ENCODE measurements at places on chromosomes 11 and 22. TPM values are rescaled to one million over a fixed set of nuclear protein-coding genes. Genes with fewer than 3 reads are reported as not detected.
A peak's percentile ranks its signal among the peaks of the same experiment; 100 is the strongest.

DNA sequence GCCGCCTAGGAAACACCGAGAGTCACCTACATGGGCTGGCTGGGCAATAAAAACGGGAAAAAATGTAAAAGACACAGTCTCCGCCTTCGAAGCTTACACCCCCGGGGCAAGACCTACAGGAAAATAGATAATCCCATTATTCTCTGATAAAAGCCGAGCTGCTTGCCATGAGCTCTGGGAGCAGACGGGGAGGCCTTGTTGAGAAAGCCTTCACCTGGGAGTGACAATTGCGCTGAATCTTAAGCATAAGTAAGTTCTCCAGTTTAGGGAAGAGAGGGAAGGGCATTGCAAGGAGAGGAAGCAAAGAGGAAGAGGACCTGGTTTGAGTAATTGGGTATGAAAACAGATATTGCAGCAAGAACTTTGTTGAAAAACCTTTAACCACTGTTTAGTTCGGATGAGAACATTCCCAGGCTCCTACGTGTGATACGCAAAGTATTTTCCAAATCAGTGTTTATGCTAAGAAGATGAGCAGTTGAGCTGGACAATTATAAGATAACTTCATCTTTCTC, 813 bp upstream of the BTBD10 start:
- no peaks in the 10 kb centered on the region for H3K27me3 ChIP-seq
- DNase-seq: no peak
- peak overlapping the region; percentile 39 for H3K27ac ChIP-seq
- H3K4me3 ChIP-seq: peak overlapping the region; percentile 85
- H3K4me1 ChIP-seq: peaks cover 21% of the 10 kb centered on the region

DNA sequence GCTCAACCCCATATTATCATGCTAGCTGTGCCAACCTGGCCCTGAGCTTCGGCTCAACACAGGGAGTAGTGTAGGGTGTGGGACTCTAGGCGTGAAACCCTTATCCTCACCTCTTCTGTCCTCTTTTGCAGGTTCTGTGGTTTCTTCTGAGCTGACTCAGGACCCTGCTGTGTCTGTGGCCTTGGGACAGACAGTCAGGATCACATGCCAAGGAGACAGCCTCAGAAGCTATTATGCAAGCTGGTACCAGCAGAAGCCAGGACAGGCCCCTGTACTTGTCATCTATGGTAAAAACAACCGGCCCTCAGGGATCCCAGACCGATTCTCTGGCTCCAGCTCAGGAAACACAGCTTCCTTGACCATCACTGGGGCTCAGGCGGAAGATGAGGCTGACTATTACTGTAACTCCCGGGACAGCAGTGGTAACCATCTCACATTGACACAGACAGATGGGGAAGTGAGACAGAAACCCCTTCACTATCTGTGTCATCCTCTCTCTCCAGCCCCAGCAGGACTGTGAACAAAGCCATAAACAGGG, 76.4 kb downstream of the GGTLC2 start:
- peak overlapping the region; percentile 52 for H3K27ac ChIP-seq
- no peaks in the 10 kb centered on the region for H3K27me3 ChIP-seq
- no peak overlapping the region for H3K4me3 ChIP-seq

DNA sequence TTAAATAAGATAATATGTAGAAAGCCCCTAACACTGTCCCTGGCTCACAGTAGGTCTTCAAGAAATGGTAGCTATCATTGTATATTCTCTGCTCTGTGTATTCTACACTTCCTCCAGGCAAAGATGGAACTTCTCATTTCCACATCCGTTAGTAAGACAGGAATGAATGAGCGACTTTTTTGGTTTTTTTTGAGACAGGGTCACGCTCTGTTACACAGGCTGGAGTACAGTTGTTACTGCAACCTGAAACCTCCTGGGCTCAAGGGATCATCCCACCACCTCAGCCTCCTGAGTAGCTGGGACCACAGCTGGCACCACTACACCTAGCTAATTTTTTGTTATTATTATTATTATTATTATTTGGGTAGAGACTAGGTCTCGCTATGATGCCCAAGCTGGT, 2.3 kb upstream of the CLPB start:
- no peaks in the 10 kb centered on the region for H3K27me3 ChIP-seq
- H3K27ac ChIP-seq: no peak overlapping the region
- peaks cover 16% of the 10 kb centered on the region for H3K4me1 ChIP-seq
- no peak for DNase-seq
- no peaks in the 10 kb centered on the region for H3K36me3 ChIP-seq

APBB1 gene
- total RNA-seq: 33.9 TPM

DNA sequence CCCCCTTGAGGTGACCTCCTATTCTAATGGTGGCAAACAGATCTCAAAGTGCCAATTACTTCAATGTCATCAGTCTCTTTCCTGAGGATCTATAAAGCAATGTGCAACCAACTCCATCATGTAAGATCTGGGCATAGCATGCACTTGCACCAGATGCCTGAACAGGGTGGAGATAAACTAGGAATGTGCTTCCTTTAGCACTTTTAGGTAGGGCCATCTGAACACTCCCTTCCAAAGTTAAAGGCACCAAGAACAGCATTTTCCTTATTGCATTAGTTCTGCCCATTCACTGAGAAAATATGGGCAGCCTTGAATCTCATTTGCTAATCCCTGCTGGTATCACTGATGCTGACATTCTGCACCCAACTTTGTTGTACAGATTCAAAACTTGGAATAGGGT, 112.0 kb downstream of the SGSM3 start:
- no peak overlapping the region for H3K27ac ChIP-seq
- no peaks in the 10 kb centered on the region for H3K27me3 ChIP-seq
- DNase-seq: no peak
- H3K4me3 ChIP-seq: no peak overlapping the region
- no peaks in the 10 kb centered on the region for H3K36me3 ChIP-seq

NLRP14 gene
- not detected for total RNA-seq

PAMR1 gene
- 23.3 TPM for total RNA-seq

DNA sequence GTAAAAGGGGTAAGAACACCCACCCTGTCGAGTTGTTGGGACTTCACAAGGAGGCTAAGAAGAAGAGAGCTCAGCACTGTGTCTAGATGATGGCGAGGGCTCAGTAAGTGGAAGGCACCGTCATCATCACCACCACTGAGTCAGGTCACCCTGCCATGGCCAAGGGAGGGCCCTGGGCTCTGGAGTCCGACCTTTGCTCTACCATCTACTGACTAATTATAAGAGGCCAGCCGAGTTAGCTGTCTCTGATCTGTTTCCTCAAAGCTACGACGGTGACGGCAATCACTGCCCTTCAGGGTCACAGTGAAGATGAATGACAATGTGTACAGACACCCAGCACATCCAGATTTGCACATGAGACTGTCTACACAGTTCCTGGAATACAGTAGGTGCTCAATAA, 29.3 kb downstream of the KIAA0930 start:
- no peaks in the 10 kb centered on the region for H3K27me3 ChIP-seq
- no peaks in the 10 kb centered on the region for H3K36me3 ChIP-seq
- DNase-seq: no peak
- H3K4me1 ChIP-seq: peaks cover 37% of the 10 kb centered on the region
- no peak overlapping the region for H3K4me3 ChIP-seq

GRCh38 chr22:45102896-45103420, 60.8 kb upstream of the NUP50 start:
- no peak overlapping the region for H3K4me3 ChIP-seq
- H3K36me3 ChIP-seq: no peaks in the 10 kb centered on the region
- no peaks in the 10 kb centered on the region for H3K27me3 ChIP-seq
- DNase-seq: no peak
- no peak overlapping the region for H3K27ac ChIP-seq
- H3K4me1 ChIP-seq: no peaks in the 10 kb centered on the region

DNA sequence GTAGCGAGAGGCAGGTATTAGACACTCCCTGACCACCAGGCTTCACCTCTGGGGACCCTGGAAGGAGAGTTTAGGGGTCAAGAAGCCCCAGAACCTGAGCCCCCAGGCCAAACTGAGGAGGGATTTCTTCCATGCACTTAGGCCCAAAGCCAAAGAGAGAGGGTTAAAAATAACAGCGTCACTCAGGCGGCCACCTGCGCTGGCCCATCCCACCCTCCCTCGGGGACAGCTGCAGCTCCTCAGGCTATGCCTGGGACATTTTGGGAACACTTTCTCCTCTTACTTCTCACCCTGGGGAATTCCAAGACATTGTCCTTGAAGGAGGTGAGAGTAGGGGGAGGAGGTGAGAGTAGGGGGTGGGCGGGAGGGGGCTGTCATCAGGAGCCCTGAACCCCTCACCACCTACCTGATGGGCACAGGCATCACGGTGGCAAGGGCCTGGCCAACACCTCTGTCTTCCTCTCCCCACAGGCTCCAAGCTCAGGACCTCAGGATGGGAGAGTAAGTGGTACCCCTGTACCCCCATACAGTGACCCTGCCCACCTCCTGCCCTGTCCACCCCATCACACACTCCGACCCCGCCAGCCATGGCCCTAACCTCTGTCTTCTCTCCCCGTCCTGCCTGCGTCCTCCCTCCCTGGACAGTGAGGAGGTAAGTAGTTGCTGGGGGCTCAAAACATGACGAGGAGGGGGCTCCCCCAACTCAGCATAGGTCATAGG, 583 bp downstream of the TNNI2 start:
- no peak overlapping the region for H3K4me3 ChIP-seq
- peaks cover 33% of the 10 kb centered on the region for H3K4me1 ChIP-seq
- no peaks in the 10 kb centered on the region for H3K27me3 ChIP-seq
- DNase-seq: peak; percentile 8
- H3K36me3 ChIP-seq: no peaks in the 10 kb centered on the region
- no peak overlapping the region for H3K27ac ChIP-seq

DNA sequence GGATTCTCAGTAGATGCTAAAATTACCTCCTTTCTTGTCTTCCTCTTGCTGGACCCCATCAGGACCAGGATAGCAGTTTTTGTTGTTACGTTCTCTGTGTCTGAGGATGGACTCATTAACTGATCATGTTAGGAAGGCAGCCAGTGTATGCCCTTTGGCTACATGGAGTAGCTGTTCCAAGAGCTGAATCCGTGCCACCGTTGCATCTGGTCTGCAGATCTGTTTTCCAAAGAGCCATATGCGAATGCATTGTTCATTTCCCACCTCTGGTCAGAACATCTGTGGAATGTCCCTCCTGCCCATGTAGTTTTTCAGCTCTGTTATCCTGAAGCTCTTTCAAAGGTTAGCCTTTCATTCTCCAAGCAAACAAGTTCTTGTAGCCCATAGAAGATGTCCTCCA, 188.4 kb downstream of the SPON1 start:
- H3K4me1 ChIP-seq: no peaks in the 10 kb centered on the region
- H3K4me3 ChIP-seq: no peak overlapping the region
- DNase-seq: no peak
- no peaks in the 10 kb centered on the region for H3K27me3 ChIP-seq
- no peaks in the 10 kb centered on the region for H3K36me3 ChIP-seq
- H3K27ac ChIP-seq: no peak overlapping the region

PRG2 gene
- not detected for total RNA-seq

DNA sequence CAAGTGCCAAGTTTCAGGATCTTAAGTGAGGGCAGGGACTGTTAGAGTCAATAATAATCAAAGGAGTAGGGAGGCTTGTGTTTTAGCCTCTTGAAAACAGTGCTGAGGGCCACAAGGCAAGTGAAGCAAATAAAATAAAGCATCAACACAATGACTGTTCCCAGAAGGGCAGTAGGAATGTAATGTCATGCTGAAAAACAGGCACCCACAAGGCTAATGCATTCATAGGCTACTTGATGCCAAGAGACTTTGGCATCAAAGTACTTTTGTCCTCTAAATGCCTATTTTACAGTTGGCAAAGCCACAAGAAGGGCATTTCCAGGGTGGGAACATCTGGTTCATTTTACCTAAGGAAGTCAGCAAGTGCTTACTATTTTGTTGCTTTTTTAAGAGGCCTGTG, 22.9 kb downstream of the RAB39A start:
- no peaks in the 10 kb centered on the region for H3K36me3 ChIP-seq
- H3K4me1 ChIP-seq: no peaks in the 10 kb centered on the region
- H3K27me3 ChIP-seq: no peaks in the 10 kb centered on the region
- DNase-seq: no peak
- no peak overlapping the region for H3K4me3 ChIP-seq
- H3K27ac ChIP-seq: no peak overlapping the region

DNA sequence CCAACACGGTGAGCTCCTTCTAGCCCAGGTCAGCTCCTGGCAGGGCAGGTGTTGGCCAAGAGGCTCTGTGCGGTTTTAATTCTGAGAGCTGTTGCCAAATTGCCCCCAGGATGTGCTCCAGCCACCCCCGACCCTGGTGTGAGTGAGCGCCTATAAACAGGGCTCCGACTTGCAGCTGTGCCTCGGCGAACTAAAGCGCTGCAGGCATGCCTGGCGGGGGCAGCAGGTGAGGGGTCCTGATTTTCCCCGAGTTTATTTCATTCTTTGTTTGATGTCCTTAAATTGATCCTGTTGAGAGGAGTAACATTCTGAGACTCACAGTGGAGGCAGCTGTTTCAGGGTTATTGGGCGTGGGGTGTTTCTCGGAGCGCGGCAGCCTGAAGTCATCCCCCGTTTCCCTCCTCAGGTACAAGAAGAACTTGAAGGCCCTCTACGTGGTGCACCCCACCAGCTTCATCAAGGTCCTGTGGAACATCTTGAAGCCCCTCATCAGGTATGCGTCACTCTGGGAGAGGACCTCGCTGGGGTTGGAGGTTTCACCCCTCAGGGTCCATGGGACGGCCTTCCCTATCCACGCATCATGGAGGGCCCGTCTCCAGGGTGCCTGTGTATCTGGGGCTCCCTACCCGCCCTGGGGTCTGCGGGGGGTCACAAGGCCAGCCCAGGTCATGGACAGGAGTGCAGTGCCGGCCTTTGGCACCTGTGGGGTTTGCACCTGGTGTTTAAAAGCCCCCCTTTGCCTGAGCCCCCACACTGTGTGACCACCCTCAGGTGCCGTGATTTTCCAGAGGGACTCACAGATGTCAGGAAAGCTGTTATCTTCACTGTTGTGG, 62.1 kb downstream of the ARHGAP8 start:
- no peak for DNase-seq
- no peaks in the 10 kb centered on the region for H3K36me3 ChIP-seq
- no peaks in the 10 kb centered on the region for H3K27me3 ChIP-seq
- no peaks in the 10 kb centered on the region for H3K4me1 ChIP-seq

DNA sequence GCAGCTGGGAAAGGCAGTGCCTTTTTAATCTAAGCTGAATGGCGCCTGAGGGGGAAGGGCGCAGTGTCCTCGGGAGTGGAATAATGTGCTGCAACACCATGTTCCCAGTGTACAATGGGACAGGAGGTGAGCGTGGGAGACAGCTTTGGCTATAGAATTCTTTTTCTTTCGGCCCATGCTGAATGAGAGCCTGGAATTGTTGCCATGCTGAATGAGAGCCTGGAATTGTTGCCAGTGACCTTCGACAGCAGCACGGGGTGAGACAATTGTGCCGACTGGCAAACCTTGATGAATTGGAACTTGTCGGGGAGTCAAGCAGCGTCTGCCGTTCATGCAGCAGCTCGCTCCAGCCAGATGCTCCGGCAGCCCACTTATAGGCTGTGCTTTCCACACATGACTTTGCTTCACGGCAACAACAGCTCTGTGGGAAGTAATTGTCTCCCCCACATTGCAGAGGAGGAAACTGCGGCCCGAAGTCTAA, 141.4 kb upstream of the E2F8 start:
- no peak overlapping the region for H3K4me3 ChIP-seq
- DNase-seq: no peak
- no peak overlapping the region for H3K27ac ChIP-seq
- peaks cover 4% of the 10 kb centered on the region for H3K27me3 ChIP-seq
- no peaks in the 10 kb centered on the region for H3K4me1 ChIP-seq
- no peaks in the 10 kb centered on the region for H3K36me3 ChIP-seq

- H3K36me3 ChIP-seq: no peaks in the 10 kb centered on the region
- no peak overlapping the region for H3K27ac ChIP-seq
- no peak overlapping the region for H3K4me3 ChIP-seq
- H3K27me3 ChIP-seq: no peaks in the 10 kb centered on the region
- H3K4me1 ChIP-seq: no peaks in the 10 kb centered on the region
These were observed 366.7 kb downstream of the BUD13 start for GRCh38 chr11:116406042-116406441.

GRCh38 chr11:124081483-124081882, 33.8 kb upstream of the VWA5A start:
- no peak overlapping the region for H3K27ac ChIP-seq
- no peaks in the 10 kb centered on the region for H3K4me1 ChIP-seq
- H3K4me3 ChIP-seq: no peak overlapping the region
- no peaks in the 10 kb centered on the region for H3K36me3 ChIP-seq
- no peak for DNase-seq
- H3K27me3 ChIP-seq: peaks cover 4% of the 10 kb centered on the region
